Fibroblast of skin of right quadriceps (primary cell): ENCODE measurements at places on chromosomes 7 and 10.

- DNase-seq: peak; percentile 26
Measured at GRCh38 chr10:34299105-34299611, 515.9 kb downstream of the PARD3 start.

DNA sequence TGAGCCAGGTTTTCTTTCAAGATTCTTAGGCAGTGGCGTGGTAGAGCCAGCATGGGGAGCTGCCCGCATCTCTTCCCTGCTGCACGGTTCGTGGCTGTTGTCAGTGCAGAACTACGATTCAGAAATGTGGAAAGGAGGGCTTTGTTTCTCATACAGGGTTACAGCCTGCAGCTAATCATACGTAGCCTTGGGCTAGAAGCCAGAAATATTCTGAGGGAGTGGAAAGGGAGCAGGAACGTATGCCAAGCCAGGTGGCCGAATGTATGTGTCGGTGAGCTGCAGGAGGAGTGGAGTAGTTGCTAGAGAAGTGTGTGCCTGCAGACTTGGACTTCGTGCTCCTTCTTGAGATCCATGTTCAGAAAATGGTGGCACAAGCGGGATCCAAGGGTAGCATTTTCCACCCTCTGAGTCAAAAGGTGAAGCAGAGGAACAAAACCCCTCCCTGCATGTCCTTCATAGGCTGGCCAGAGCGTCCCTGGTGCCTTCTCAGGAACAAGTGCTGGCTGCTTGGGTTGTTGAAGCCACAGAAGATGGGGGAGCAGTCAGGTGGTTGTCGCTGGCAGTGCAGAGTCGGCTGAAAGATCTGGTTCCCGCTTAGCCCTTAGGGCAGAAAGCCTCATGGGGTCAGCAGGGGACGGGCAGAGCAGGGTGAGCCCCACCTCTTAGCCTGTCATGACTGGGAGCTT, 40.9 kb downstream of the LANCL2 start:
- no peak for DNase-seq

- peak; percentile 3 for DNase-seq
Measured at GRCh38 chr7:142880876-142881505, 4.6 kb downstream of the TRPV6 start.

- peak; percentile 10 for DNase-seq
Measured at GRCh38 chr7:22109761-22110160, 164.1 kb upstream of the CDCA7L start.

DNA sequence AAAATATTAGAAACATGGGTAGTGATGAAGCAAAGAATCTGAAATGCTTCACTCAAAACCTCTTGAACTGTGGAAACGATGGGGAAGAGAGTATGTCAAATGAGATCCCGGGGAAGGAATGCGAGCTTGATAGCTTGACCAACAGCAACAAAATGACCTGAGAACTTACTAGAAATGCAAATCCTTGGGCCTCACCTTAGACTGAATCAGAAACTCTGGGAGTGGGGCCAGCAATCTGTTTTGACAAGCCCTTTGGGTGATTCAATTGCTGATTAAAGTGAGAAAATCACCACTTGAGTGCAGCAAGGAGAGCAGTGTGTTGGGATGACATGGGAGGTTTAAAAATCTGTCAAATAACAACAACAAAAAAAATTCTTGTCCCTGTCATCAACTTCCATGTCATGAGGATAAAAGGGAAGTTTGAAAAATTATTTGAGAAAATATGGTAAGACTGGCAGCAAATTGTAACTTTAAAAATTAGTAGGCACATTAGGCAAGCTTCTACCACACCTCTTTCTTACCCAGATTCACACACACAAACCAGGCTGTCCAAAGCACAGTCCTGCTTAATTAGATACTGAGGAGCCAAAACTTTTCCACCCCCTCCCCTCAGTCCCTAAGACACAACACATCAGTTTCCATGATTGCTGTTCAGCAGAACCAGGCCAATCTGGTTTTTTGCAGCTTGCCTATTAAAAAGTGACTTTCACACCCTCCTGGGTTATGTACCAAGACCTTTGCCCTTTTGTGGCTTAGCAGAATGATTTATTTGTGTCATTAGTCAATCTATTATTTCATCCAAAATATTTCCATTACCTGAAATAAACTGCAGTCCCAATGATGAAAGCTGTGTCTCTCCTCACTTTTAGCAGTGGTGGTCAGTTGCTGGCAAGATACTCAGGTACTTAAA, 15.6 kb downstream of the CALCR start:
- no peak for DNase-seq

DNA sequence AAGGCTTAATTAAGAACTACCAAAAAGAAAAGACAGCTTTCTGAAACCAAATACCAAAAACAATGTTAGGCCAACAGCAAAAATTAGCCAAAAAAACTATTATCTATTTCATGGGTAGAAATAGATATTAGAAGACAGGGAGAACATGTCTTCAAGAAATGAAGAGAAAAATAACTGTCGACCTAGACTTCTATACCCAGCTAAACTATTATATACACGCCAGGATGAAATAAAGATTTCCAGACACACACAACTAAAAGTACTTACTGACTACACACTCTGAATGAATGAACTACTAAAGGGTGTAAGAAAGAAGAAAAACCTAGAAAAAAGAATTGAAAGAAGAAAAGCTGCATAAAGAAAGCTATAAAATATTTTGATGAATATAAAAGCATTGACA, 11.5 kb upstream of the CDHR3 start:
- no peak for DNase-seq

DNA sequence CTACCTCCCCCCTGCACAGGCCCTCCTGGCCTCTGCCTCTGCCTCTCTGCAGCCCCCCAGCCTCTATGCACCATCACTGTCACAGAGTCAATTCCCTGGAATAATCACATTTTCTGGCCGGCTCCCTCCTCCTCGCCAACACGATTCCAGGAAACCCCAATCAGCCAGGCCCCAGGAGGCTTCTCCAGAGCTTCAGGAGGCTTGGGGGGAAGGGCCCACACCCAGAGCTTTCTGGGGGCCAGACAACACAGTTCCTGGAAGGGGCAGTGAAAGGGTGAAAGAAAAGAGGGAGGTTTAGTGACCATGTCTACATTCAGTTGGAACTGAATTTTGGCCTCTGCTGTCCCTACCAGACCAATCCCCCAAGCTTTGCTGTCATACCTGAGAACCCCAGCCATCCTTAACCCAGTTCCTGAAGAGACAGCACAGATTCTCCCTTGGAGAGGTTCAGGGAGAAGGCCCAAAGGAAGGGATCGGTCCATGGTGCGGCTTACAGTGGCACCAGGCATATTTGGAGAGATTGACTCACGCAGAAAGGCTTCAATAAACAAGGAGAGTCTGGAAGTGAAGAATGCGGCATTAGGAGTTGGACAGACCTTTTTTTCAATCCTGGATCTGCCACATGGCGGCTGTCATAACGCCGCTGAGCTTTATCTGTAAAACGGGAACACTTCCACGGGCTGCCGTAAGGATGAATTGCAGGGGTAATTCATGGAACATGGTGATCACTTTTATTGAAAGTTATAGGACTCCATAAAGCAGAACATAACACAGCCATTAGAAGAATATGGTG, 89.0 kb downstream of the NEURL1 start:
- DNase-seq: no peak

DNA sequence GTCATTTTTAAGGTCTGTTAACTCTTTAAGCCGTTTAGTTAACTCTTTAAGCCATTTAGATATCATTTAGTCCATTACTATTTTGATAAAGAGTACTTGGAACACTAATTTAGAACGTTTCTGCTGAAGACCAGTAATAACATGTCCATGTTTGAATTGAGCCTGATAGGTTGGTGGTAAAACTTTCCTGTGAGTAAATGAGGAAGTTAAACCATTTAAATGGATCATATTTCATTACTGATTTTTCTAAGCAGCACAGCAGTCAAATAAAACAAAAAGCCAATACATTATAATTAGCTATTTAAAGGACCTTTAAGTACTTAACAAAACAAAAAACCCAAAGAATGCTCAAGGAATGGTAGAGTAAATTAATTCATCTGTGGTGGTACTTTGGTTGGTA, 29.4 kb downstream of the PHTF2 start:
- DNase-seq: no peak

- DNase-seq: no peak
Measured at GRCh38 chr7:20561908-20562307, 53.6 kb upstream of the ABCB5 start.

DNA sequence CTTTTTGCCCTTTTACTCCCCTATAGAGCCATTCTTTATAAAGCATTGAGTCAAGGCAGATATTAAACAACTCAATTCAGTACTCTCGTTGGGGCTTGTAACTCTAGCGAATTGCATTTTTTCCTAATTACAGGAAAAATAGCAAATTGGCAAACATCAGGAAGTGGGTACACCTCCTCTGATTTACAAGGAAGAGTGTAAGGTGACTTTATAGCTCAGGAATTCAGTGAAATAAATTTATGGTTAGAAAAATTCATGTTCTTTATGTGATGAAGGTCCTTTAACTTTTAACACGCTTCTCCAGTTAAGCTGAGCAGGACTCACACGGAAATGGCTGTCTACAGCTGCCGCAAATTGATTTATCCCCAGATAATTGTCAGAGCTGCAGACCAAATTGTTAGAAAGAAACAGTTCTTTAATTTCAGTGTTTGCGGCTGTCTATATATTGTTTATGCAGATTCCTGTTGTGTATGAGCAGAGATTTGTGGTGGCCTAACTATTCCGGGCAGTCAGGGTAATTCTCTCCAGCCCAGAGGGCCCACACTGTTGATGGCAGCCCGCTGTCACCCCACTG, 151.1 kb upstream of the MKI67 start:
- DNase-seq: peak; percentile 34

DNA sequence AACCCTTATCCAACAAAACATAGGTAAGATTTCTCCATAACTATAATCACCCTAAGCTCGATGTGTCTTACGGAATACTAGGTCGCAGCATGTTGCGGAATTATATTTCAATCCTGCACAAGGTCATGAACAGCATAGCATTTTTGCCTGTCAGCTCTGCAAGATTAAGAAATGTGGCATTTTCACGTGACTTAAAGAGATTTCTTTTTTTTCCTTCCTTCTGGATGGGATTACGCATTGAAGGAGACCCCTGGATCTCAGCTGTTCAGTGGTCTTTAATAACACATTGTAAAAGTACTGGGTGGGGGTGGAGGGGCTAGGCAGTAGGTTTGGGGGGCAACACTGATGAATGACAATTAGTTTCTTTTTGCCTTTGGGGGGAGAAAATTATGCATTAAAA, 106.7 kb downstream of the CUBN start:
- peak; percentile 66 for DNase-seq

DNA sequence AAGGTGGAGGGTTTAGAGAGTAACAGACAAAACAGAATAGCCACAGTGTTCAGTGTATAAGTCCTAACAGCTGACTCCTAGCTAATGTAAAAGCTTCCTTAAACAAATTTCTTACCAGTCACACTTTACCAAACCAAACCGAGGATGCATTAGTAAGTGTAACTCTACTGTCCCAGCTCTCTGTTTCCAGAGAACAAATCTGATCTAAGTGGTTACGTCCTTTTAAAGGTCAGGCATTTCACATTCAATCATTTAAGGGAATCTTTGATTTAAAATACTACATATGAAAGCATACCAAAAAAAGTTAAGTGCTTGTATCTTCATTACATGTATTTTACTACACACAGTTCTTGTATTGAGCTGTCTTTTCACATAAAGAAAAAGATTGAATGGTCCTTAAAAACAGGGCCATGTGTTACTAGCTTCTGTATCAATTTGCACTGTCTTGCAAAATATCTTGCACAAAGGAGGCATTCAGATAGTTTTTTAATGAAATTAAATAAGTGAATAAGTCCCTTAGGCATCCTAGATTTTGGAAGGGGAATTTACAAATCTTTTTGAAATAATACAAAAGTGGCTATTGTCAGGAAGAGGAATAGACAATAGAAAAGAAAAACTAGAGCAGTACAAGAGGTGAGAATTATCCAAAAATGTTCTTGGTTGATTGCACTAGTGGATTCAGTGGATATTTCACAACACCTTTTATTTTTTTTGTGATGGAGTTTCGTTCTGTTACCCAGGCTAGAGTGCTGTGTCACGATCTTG, 58.4 kb upstream of the SPOCK2 start:
- no peak for DNase-seq

DNA sequence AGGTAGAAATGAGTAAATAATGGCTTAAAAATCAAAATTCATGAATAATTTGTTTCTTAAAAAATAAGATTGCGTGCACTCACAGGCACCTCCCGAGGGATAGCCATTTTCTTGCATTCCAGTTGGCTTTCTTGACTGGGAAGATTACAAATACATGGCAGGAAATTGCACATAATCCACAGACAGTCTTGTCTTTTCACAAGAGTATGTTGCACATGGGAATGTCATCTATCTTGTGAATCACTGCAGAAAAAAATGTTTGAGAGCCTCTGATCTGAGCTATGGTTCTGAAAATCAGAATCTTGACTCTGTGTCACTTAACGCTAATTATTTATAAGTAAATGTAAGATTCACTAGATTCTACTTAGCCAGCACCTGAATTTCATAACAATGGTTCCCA, 74.1 kb upstream of the PRKG1 start:
- DNase-seq: peak; percentile 94

- DNase-seq: no peak
Measured at GRCh38 chr10:129713659-129714265, 246.7 kb downstream of the MGMT start.

- DNase-seq: no peak
Measured at GRCh38 chr10:123567984-123568739, 98.0 kb upstream of the GPR26 start.

DNA sequence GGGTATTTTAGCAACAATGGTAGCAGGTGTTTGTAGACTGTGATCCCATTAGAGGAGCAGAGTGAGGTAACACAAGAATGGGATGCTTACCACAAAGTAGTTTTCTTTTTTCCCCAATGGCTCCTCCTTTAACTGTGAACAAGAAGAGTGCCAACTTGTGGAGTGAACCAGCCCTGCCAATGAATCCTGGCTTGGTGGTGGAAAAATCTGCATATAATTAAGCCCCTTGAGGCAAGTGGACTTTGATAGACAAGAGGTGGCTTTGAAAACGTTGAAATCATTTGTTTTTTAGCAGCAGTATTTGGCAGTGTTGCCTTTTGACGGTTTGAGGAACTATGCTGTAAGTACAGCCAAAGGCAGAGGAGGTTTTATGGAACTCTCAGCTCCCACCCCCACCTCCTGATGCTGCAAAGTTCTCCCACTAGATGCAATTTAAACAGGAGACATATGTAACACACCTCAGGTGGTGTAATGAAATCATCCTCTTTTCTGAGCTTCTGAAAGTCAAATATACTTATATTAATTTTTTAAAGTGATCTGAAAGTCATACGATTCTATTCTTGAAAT, 295.6 kb downstream of the DPP6 start:
- no peak for DNase-seq
